Adrenal gland (tissue), 19 donors: ENCODE measurements at places on chromosomes 12 and 14. TPM values are rescaled to one million over a fixed set of nuclear protein-coding genes. Genes with fewer than 3 reads are reported as not detected.

The DCP1B gene
- polyA plus RNA-seq, result 12.4 TPM

The INSM2 gene
- polyA plus RNA-seq, result 0.03 TPM

The WIF1 gene
- not detected for polyA plus RNA-seq

The KCNC2 gene
- polyA plus RNA-seq, result not detected

The INHBE gene
- polyA plus RNA-seq, result not detected

The CCDC88C gene
- polyA plus RNA-seq, result 1.5 TPM

The FBLN5 gene
- polyA plus RNA-seq, result 119 TPM

The KRT78 gene
- not detected for polyA plus RNA-seq

The ISCA2 gene
- 20.7 TPM for polyA plus RNA-seq

The UNG gene
- 74.2 TPM for polyA plus RNA-seq

The TTC8 gene
- polyA plus RNA-seq, result 68.5 TPM

The ABCC9 gene
- polyA plus RNA-seq, result 4.4 TPM

The SIX4 gene
- polyA plus RNA-seq, result 1.5 TPM

The ARHGAP9 gene
- 46.4 TPM for polyA plus RNA-seq

The NINJ2 gene
- polyA plus RNA-seq, result 2.0 TPM

The SMCO2 gene
- polyA plus RNA-seq, result 0.57 TPM

The CFAP251 gene
- polyA plus RNA-seq, result 2.7 TPM

The SLC6A15 gene
- 0.73 TPM for polyA plus RNA-seq

The RNASE2 gene
- 12.9 TPM for polyA plus RNA-seq

The FBRSL1 gene
- 10.9 TPM for polyA plus RNA-seq

The IAPP gene
- polyA plus RNA-seq, result 0.20 TPM

The DHRS2 gene
- polyA plus RNA-seq, result 2.5 TPM

The KRT4 gene
- polyA plus RNA-seq, result 1.0 TPM
